ENCODE measurements at places on chromosomes 2 and 18.

- no peak for DNase-seq
Observed at GRCh38 chr2:22950431-22950830, 434.5 kb upstream of the KLHL29 start.

- DNase-seq = no peak
Observed at GRCh38 chr2:47918043-47918442, 11.7 kb upstream of the FBXO11 start.

GRCh38 chr2:43274721-43275120 is 48.3 kb upstream of the ZFP36L2 start:
- DNase-seq = no peak

- no peak for DNase-seq
Observed at GRCh38 chr2:233411162-233411561, 56.9 kb downstream of the DGKD start.

GRCh38 chr18:46591783-46592391 is 65.1 kb downstream of the LOXHD1 start:
- DNase-seq = no peak
